ENCODE measurements at places on chromosomes 3 and 15.

- DNase-seq, result no peak
These were observed 596.2 kb upstream of the DPPA4 start for GRCh38 chr3:109933576-109933975.

DNA sequence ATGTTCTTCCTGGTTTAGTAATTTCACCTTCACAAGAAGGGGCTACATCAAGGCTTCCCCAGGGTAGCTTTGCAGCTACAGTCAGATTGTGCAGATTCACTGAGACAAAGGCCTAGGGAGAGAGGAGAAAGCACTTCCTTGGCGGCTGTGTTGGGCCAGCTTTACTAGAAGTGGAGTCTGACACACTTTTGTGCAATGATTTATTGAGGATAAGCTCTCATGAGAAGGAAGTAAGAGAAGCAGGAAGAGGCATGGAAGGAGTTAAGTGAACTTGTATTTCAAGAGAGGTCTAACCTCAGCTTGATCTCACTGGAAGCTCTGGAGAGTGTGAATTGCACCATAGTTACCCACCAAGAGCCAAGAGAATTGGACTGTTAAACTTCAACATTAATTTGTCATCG is 78.9 kb downstream of the TGFBR2 start:
- no peak for DNase-seq

DNA sequence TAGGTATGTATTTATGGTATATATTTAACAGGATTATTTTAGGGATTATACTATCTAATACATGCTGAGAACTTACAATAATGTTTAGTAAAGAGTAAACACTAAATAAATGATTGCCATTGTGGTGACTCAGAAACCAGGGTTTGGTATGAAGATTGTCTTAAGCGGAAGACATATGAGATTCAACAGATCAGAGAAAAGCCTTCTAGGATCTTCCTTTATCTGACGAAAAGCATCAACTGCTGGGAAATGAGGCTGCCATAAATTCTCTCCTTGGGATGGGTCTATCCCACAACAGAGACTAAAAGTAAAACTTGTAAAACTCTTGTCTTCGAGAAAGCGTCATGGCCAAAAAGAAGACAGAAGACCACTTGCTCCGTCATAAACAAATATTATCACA is 1352.2 kb upstream of the EPHA6 start:
- DNase-seq, result no peak

GRCh38 chr3:122103821-122104514 is 48.8 kb downstream of the CD86 start:
- DNase-seq, result no peak

DNA sequence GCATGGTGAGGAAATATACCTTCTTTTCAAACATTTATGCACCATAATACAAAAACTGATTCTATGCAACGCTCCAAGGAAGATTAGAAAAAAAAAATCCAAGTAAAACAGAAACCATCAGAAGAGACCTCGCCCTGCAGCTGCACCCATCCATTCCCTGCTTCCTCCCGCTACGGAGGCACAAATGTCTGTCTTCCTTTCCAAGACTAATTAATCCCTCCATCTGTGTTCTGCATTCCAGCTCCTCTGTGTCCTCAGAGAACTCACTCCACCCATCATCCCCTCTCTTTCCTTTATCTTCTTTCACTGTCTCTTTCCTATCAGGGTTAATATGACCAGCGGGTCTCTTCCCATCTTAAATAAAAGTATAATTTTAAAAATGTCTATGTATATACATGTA is 196.1 kb downstream of the ADAMTSL3 start:
- DNase-seq, result no peak

DNA sequence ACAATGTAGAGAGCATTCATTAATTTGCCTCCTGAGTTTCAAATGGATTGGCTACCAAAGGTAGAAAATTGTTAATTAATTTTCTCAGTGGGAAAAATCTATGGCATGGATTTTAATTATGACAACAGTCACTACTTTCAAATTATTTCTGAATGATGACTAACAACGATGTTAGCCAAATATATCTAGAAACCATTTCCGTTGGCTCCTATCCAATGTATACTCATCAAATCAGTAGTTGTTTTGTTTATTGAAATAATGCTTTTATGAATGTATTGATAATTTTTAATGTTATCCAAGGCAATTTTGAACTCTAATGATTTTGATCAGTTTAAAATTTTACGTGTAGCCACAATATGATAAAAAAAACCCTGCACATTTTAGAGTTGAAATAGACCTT is 333.4 kb downstream of the NAALADL2 start:
- DNase-seq, result no peak

DNA sequence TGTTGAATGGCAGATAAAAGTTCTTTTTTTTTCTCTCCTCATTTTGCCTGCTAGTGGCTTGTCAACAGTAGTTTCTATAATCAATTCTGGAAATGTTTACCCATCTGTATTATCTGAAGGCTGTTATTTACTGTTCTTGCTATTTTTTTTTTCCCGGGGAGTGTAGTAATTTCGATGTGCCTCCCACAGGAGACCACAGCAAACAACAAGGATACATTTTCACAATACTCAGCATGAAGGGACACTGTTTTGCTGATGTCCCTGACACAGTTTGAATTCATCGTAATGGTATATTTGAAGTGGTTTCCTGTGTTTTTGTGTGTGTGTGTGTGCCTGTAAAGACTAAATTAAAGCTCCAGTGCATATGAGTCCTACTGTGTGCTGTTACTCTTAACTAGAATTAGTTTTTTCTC is 92.1 kb upstream of the ICE2 start:
- DNase-seq, result no peak

DNA sequence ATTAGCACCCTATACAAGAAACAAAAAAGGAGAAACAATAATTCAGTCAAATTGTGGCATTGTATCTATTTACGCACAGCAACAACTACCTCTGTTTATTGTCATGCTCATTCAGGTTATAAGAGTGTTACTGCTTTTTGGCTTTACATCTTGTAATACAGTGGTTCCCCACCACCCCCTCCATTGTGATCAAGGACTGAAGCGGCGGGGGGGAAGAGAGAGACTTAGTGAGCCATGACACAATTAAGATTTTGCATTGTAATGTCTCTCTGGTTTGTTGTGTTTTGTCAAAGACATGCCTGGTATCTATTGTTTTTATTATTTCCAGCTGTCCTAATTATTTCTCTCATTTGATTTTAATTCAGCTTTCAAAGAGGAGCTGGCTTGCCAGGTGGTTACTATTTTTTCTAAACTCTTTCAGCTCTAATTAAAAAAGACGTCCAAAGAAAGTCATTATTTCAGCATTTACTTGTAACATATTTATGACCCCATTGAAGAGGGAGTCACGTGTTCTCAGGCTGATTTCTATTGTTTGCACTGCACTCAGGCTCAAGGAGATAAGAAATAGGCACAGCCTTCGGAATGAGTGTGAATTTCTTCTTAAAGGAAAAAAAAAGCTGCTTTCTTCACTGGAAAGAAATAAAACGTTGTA is 234.4 kb upstream of the TBL1XR1 start:
- no peak for DNase-seq

GRCh38 chr15:78944669-78945407 is at the start of gene CTSH:
TSS of gene CTSH (minus strand) at chr15:78945046. CDS start at chr15:78944981, 65 bp downstream.
- peak; percentile 42 for DNase-seq

GRCh38 chr15:73321496-73322450 is 47.0 kb downstream of the HCN4 start:
- no peak for DNase-seq

DNA sequence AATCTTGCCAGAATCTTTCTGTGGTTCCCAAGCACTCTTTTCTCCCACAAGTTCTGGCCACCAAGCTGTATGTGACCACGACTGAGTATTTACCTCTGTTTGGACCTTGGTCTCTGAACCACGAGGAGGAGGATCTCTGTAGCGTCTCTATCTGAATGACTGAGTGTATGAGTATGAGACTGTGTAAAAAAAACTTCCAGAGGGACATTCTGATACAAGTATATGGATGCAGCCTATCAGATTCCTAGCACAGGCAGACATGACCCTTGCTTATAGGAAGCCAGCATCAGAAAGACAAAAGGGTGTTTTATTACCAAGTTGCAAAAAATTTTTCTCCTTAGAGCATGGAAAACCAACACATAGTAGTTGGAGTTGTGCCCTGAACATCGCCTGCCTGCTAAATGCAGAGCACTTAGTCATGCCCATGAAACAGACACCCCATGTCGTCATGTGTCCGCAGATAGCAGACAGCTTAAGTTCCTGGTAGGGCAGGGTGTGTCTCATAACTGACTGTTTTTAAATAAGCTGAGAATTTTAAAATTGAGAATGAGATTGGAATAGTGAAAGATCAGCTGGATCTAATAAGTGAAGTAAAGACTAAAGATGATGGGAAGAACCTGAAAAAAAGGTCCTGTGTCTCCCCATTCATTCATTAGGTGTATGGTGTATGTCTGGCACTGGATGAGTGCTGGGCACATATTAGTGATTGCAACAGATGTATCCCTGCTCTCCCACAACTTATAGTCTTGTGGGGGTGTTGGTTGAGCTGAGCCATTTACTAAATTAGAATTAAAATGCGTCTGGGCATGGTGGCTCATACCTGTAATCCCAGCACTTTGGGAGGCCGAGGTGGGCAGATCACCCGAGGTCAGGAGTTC is 30.9 kb downstream of the DAG1 start:
- peak; percentile 96 for DNase-seq

GRCh38 chr3:9190276-9190675 is 59.2 kb downstream of the SRGAP3 start:
- no peak for DNase-seq

- peak; percentile 49 for DNase-seq
These were observed 56.4 kb downstream of the UMPS start for GRCh38 chr3:124786511-124787241.
